ENCODE measurements at places on chromosomes 11 and 22. TPM values are rescaled to one million over a fixed set of nuclear protein-coding genes. Genes with fewer than 3 reads are reported as not detected.

DNA sequence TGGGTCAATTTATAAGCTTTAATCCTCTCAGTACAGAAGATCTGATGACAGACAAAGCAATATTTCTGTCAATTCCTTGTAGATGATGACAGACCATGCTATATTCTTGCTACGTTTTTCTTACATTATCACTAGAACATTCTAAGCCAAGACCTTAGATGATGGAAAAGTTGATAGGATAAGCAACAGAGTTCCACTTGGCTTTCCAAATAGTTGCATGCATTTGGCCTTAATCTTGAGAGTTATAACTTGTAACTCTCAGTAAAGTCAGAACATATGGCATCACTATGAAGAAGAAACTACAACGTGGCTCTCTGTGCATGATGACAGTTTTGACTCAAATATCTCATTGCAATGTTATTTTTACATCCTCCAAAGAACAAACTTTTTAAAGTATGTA is 544.3 kb upstream of the LRRC4C start:
- no peaks in the 10 kb centered on the region for H3K4me1 ChIP-seq
- H3K4me3 ChIP-seq = no peak overlapping the region
- no peaks in the 10 kb centered on the region for H3K27me3 ChIP-seq
- H3K36me3 ChIP-seq = no peaks in the 10 kb centered on the region

The NUDT8 gene
- total RNA-seq = 10.9 TPM

DNA sequence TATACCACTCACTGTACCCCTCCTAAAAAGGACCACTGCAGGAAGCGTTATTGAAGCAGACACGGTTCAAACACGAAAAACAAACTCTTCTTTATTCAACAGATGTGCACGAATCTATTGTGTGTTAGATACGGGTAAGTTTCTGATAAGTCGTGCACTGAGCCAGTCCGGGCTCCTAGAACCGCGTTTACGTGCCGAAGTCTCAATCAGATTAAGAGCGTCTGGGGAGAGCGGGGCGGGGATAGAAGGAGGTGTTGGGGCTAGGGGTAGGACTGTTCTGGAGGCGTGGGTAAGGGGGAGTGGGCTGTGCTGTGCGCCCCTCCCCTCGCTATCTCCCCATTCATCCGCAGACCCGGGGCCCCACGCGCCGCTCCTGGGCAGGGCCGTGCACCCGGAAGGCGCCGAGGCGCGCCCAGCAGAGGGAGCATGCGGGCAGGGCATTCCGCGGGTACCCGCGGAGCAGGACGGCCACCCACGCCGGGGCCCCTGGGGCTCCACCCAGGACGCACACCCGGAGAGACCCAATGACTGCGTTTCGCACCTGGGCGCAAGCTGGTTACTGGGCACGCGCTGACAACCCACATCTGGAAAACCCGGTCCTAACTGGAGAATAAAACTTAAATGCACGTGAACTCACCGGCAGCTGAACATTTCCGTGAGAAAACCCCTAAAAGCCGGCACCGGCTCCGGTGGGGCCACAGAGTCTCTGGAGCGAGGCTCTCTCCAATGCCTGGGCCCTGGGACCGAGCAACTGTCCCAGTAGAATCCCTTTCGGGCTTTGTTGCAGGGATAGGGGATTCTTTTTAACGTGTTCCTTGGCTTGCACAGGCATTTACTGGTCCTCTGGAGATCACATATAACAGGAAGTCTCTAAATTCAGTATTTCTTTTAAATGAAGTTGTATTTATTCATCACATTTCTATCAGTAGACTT is 40.6 kb downstream of the WEE1 start:
- no peaks in the 10 kb centered on the region for H3K27me3 ChIP-seq
- no peaks in the 10 kb centered on the region for H3K36me3 ChIP-seq
- peak overlapping the region; percentile 32 for H3K4me3 ChIP-seq
- H3K4me1 ChIP-seq = peaks cover 12% of the 10 kb centered on the region
- DNase-seq = peak; percentile 88

The CHID1 gene
- total RNA-seq = 52.3 TPM

- DNase-seq = no peak
- no peaks in the 10 kb centered on the region for H3K36me3 ChIP-seq
- H3K27ac ChIP-seq = no peak overlapping the region
- no peaks in the 10 kb centered on the region for H3K4me1 ChIP-seq
- no peaks in the 10 kb centered on the region for H3K27me3 ChIP-seq
These were observed 1.8 kb upstream of the EHF start for GRCh38 chr11:34619062-34619516.

GRCh38 chr22:19862619-19863246 is 8.1 kb upstream of the GNB1L start:
- no peak overlapping the region for H3K27ac ChIP-seq
- no peaks in the 10 kb centered on the region for H3K27me3 ChIP-seq
- peak; percentile 18 for DNase-seq
- H3K4me3 ChIP-seq = no peak overlapping the region

DNA sequence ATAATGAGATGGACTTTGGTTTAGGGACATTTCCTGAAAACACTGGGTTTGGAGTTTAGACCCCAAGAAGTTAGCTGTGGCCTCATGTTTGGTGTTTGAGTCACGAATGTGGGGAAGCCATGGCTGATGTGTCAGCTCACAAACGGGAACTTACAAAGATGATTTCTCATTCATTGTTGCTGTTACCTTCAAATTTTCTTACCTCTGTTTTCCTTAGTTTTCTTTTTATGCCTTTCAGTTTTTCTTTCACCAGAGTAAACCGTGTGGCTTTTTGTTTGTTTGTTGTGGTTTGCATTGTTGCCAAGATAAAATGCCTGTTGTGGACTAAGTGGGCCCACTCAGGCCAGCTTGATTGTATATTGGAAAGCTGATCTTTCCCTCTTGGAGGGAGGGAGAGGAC is 89.1 kb downstream of the SWAP70 start:
- H3K4me1 ChIP-seq = peaks cover 11% of the 10 kb centered on the region
- H3K36me3 ChIP-seq = no peaks in the 10 kb centered on the region
- no peak overlapping the region for H3K27ac ChIP-seq
- no peak for DNase-seq
- H3K27me3 ChIP-seq = no peaks in the 10 kb centered on the region

GRCh38 chr11:90124371-90124770 is 10.1 kb upstream of the NAALAD2 start:
- no peaks in the 10 kb centered on the region for H3K4me1 ChIP-seq
- no peaks in the 10 kb centered on the region for H3K27me3 ChIP-seq
- DNase-seq = no peak

The NCAM1 gene
- total RNA-seq = 98.1 TPM

GRCh38 chr22:41664951-41665350 is 23.7 kb downstream of the SNU13 start:
- no peak for DNase-seq
- H3K36me3 ChIP-seq = peaks cover 50% of the 10 kb centered on the region
- no peak overlapping the region for H3K27ac ChIP-seq

The MRGPRE gene
- 0.33 TPM for total RNA-seq

- H3K27ac ChIP-seq = no peak overlapping the region
- H3K4me1 ChIP-seq = peaks cover 55% of the 10 kb centered on the region
- H3K4me3 ChIP-seq = peak overlapping the region; percentile 86
- H3K27me3 ChIP-seq = no peaks in the 10 kb centered on the region
These were observed 2.7 kb downstream of the TMEM123 start for GRCh38 chr11:102449651-102450570.

DNA sequence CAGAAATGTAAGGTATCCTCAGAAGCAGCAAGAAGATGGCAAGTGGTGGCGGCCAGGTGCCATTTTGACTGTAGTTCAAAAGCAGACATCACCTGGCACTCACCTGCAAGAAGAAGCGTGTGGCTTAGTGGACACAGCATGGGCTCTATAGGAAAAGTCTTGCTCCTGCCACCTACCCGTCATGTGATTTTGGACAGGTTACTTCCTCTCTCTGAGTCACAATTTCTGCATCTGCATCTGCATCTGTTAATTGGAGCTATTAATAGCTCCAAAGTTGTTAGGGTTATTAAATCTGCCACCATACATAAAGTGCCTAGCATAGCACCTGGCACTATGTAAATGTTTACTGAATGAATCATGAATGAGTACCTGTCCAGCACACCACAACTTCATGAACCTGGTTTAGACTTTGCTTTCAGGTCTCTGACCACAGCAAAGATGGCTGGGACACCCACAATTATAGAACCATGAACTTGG is 16.8 kb downstream of the RAB30 start:
- no peaks in the 10 kb centered on the region for H3K36me3 ChIP-seq
- peaks cover 39% of the 10 kb centered on the region for H3K4me1 ChIP-seq
- DNase-seq = no peak
- no peak overlapping the region for H3K27ac ChIP-seq
- H3K27me3 ChIP-seq = no peaks in the 10 kb centered on the region

DNA sequence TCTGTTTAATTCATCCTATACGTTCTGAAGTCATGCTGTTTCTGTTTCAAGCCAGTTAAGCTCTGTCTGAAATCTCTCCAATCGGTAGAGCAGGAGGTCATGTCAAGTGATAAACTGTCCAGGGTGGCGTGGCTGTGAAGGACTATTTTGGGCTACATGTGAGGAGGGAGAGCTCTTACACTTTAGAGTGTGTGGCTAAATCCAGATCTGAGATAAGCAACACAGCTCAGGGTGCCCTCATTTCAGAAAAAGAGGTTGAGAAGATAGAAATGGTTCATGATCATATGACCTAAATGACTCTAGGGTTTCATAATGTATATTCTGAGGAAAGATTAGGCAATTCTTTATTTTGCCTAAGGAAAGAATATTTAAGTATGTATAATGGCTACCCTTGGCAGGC is 8.4 kb downstream of the BLID start:
- no peak for DNase-seq
- no peaks in the 10 kb centered on the region for H3K4me1 ChIP-seq
- no peaks in the 10 kb centered on the region for H3K27me3 ChIP-seq

The GDPD4 gene
- total RNA-seq = not detected

The RTCB gene
- 66.4 TPM for total RNA-seq

- peak overlapping the region; percentile 77 for H3K27ac ChIP-seq
- no peaks in the 10 kb centered on the region for H3K36me3 ChIP-seq
- peak overlapping the region; percentile 42 for H3K4me3 ChIP-seq
- DNase-seq = peak; percentile 85
- H3K27me3 ChIP-seq = no peaks in the 10 kb centered on the region
- H3K4me1 ChIP-seq = peaks cover 42% of the 10 kb centered on the region
These were observed 2.3 kb upstream of the DUSP8 start for GRCh38 chr11:1574238-1574932.

The FAM180B gene
- total RNA-seq = not detected

DNA sequence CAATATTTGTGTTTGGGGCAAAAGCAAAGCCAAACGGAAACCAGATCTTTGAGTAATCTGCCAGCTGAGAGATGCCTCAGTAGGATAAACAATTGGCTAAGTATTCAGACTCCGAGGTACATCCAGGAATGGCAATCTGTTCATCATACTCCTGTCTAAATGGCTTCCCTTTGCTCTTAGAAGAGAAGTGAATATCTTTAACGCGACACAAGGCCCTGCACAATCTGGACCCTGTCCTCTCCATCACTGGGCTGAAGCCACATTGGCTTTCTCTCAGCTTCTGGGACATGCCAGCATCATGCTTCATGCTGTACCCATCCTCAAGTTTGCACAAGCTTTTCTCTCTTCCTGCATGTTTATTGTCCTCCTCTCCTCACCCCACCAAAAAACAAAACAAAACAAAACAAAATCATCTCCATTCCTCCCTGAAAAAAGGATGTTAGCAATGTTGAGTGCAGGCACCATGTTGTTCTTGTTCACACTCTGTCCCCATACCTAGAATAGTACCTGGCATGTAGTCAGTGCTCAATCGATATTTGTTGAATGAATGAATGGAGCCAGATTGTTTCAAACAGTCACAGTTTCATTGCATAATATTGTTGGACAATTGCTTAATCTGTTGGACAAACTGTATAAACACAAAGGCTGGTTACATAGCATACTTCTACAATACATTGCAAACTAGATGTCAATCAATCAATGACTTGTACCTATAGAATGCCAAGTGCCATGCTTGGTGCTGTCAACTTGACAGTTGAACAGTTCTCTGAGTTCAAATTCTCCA is 38.2 kb upstream of the SESN3 start:
- no peak overlapping the region for H3K27ac ChIP-seq
- H3K4me1 ChIP-seq = peaks cover 18% of the 10 kb centered on the region
- H3K36me3 ChIP-seq = no peaks in the 10 kb centered on the region
- H3K27me3 ChIP-seq = no peaks in the 10 kb centered on the region
- DNase-seq = no peak

GRCh38 chr11:12215181-12215593 is 104.8 kb downstream of the MICAL2 start:
- H3K27me3 ChIP-seq = no peaks in the 10 kb centered on the region
- H3K4me3 ChIP-seq = no peak overlapping the region
- peaks cover 70% of the 10 kb centered on the region for H3K4me1 ChIP-seq
- H3K36me3 ChIP-seq = peaks cover 17% of the 10 kb centered on the region

DNA sequence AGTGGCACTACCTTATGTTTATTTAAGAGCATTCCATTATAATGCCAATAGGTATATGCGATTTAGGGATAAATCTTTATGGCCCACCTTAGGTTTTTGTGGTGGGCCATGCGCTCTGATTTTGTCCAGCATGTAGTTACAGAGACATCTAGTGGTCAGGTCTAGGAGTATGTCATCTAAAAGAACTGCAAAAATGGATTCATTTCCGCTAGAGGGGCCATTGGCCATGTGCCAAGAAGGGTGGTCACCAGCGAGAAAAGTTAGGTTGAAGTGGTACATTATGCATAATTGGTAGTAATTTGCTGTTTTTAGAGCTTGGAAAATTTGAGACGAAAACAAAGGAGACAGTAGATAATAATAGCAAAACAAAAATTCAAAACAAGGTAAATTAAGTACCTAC is 27.7 kb downstream of the LRRC4C start:
- H3K27me3 ChIP-seq = no peaks in the 10 kb centered on the region
- no peaks in the 10 kb centered on the region for H3K36me3 ChIP-seq

GRCh38 chr11:105713106-105713505 is 103.2 kb downstream of the GRIA4 start:
- no peaks in the 10 kb centered on the region for H3K36me3 ChIP-seq
- H3K27me3 ChIP-seq = no peaks in the 10 kb centered on the region
- no peak overlapping the region for H3K4me3 ChIP-seq
- no peak for DNase-seq
- no peaks in the 10 kb centered on the region for H3K4me1 ChIP-seq

GRCh38 chr11:119940401-119940976 is 197.4 kb downstream of the TRIM29 start:
- DNase-seq = no peak
- no peaks in the 10 kb centered on the region for H3K36me3 ChIP-seq
- H3K27ac ChIP-seq = no peak overlapping the region
- H3K4me3 ChIP-seq = no peak overlapping the region

GRCh38 chr22:41410311-41410751 is 28.6 kb downstream of the TEF start:
- H3K27ac ChIP-seq = peak overlapping the region; percentile 93
- H3K4me3 ChIP-seq = no peak overlapping the region
- no peaks in the 10 kb centered on the region for H3K36me3 ChIP-seq
- peak; percentile 88 for DNase-seq
- H3K27me3 ChIP-seq = no peaks in the 10 kb centered on the region

DNA sequence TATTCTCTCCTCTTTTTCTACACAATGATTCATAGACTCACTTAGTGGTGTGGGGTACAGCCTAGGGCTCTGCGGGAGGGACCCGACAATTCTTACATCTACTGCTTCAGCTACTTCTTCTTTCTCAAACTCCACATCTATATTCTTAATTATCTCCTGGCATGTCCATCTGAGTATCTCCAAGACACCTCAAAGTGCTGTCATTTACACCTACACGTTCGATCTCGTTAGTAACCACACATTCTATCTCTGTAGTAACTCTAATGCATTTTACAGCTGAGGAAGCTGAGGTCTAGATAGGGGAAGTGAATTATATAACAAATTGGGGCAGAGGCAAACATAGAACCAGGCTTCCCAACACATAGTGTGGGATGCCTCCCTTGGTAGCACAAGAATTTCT is 27.7 kb upstream of the RRM1 start:
- H3K4me1 ChIP-seq = peaks cover 38% of the 10 kb centered on the region
- DNase-seq = no peak
- H3K27ac ChIP-seq = no peak overlapping the region
- H3K27me3 ChIP-seq = no peaks in the 10 kb centered on the region
- H3K36me3 ChIP-seq = no peaks in the 10 kb centered on the region
- H3K4me3 ChIP-seq = no peak overlapping the region
